ENCODE measurements at places on chromosomes 11 and 22.

DNA sequence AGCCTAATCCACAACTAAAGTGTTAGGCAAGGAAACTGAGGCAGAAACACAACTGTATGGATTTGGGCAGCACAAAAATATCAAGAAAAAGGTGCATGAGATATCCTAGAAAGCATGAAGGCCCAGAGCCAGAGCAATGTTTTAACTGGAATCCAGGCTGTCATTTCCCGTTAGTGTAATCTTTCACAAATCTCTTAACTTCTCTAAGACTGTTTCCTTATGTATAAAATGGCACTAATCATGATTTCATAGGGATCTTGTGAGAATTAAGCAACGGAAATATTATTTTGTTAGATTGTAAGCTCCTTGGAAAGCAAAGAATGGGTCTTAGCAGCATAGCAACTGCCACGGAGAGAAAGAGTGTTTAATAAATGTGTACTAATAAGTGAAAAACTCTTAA lies 14.7 kb upstream of the SYTL2 start:
- no peak for DNase-seq

DNA sequence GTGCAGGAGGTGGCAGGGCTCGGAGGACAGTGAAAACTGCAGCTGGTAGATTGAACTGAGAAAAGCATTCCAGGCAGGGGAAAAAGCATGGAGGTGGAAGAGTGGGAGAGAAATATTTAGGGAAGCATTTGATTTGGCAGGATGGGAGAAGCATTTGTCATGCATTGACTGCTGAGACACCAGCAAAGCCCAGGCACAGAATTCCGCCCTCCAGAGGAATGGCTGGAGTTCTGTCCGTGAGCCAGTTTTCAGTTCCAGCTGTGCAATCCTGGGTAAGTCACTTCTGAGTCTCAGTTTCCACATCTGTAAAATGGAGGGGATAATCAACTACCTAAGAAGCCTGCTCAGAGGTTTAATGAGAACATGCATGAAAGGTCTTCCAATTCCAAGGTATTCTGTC lies 4.3 kb upstream of the TSKU start:
- no peak for DNase-seq

GRCh38 chr11:107669191-107669740 lies 42.6 kb downstream of the SLN start:
- DNase-seq: no peak

DNA sequence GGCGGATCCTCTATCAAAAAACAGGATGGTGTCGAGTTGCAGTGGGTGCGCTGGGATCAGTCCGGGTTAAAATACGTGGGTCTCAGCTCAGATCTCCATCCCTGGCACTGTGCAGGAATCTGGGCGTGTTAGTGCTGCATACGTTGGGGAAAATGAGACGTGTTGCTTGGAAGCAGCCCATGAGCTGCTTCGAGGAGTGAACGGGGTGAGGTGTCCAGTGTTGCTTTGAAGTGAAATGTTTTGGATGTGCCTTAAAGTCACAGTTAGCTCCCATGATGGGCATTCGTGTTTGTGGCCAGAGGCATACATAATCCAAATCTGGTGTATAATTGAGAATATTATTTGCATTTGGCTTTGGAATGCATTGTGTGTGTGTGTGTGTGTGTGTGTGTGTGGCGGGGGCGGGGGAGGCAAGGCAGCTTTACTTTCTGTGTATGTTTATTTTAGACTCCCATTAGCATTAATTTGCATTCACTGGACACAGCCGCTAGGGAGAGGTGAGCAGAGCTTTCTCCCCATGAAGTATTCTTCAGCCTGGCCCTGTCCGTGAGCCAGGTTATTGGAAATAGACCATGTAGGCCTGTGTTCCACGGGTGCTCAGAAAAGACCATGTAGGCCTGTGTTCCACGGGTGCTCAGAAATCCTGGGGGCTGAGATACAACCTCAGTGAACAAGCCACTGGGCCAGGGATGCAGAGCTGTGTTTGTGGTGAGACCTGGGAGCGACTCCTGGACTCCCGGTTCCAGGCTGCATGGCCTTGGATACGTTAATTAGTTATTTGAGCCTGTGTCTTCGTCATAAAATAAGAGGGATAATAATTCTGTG lies 134.6 kb downstream of the ST3GAL4 start:
- no peak for DNase-seq

DNA sequence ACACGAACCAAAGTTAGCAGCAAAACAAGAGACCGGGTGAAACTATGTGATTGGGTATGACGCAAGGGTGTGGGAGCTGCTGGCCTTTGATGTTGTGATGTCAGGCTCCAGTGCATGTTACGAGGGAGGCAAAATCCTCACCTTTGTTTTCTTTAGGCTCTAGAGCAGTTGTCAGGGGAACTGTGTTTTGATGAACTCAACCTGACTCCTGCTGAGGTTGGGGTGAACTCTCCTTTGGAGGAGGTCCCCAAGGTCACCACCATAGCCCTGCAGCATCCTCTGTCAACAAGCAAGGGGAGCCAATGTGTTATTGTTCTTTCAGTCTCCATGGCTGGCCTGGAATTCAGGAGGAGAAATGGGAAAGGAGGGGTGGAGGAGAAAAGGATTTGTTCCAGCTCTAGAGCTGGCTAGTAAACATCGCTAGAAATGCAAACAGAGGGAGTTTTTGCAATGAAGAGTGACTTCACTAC lies 33.8 kb downstream of the RASSF10 start:
- DNase-seq: no peak

GRCh38 chr11:65928667-65929066 lies 9.4 kb downstream of the DRAP1 start:
- DNase-seq: no peak

DNA sequence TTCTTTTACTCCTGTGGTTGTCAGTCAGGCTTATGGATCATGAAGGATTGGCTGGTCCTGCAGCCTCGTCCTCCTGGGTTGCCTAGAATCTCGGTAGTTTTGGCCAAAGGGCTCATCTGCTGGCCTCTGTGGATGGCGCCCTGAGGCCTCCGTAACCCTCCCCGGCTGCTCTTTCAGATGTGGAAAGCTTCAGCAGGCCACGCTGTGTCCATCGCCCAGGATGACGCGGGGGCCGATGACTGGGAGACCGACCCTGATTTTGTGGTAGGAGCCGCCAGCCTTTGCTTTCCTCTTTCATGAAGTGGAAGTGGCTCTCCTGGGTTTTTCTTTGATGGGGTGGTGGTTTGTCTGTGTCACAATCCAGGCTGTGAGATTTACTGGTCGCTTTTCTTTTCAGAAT lies 8.8 kb downstream of the CTTN start:
- DNase-seq: no peak
